Fibroblast of skin of abdomen (primary cell): ENCODE measurements at places on chromosomes 3 and 15.

DNA sequence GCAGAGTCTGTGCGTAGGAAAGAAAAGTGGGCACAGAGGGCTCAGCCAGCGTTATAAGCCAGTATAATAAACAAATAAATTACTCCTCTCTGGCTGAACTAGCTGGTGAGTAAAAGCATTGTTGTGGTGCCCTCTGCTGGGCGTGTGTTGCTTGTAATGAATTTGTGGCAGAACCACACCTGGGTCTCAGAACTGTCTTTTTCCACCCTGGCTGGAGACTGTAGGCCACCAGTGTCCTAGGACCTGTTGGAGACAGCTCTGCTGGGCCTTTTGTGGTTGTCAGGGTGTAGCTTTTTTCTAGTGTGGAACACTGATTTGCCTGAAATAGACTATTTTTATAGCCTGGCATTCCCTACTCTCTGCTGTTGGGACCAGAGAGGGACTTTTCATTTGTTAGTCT, 130.5 kb upstream of the EIF1B start:
- peak; percentile 64 for DNase-seq

- no peak for DNase-seq
These were observed 107.2 kb upstream of the SLC25A36 start for GRCh38 chr3:140834266-140835037.

DNA sequence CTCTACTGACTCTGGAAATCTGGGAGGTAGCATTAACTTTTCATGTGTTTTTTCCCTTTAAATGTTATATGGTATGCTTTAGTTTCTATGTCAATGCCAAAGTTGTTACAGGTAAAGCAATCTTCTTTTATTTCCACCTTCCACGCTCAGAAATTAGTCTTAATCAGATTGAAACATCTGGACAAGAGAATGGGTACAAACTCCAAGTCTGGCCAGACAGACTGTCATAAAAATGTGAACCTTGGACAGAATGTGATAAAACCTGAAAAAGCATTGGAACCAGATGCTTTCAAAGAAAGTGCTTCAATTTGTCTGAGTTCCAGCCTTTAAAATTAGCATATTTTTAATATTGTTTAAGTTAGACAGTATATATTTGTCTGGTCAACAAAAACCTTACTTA, 110.7 kb upstream of the P2RY1 start:
- no peak for DNase-seq

DNA sequence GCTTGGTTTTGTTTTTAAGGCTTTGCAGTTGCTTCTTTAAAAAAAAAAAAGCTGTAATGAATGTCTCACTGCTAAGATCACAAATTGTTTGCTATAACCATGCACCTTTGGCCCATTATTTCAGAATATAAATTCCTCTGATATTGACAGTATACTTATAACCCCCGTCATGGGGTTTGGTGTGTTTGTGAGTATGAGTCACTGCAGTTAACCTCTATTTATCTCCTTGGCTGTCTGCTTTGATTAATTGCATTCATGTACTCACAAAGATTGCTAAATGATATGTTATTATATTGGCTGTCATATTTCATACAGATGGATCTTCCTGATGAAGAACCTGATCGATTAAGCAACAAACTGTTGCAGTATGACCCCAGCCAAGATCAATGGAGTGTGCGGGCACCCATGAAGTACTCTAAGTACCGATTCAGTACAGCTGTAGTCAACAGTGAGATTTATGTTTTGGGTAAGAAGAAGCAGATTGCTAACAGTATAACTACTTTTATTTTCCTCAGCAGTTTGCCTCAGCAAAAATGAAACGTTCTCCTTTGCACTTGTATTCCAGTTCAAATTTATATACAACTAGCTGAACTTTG, 14.9 kb downstream of the KBTBD12 start:
- DNase-seq: no peak

DNA sequence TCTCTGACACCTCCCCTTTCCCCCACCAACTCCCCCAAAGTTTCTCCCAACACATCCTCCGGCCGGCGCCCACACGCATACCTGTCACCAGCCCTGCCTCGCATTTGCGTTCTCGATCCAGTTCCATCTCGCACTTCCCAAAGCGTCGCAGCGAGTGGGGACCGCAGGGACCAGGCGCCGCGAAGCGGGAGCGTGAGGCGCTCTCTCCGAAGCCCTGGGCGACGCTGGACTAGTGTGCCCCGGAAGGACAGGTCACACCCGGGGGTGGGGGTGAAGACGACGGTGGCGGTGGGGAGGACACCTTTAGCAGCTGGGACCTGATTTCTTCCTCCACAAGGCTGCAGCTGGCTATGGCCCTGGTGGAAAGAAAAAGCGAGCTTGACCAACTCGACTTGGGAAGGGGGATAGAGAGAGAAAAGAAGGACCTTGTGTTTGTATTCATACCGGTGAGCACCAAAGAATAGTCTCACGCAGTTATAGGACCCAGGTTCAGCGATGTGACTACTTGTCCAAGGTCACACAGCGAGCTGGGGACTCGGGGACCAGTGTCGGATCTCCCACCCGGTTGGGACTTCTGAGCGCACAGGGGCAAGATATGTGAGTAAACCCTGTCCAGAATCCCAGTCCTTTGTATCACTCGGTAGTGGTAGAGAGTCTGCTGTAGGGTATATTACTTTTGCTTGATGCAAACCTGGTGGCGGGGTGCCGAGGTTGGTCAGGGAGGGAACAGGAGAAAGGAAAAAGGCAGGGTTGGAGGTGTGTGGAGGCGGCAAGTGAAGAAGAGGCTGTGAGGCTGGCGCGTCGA, 607 bp upstream of the GHSR start:
- DNase-seq: no peak

- no peak for DNase-seq
These were observed 84.6 kb upstream of the COL6A5 start for GRCh38 chr3:130260918-130261317.

GRCh38 chr15:89812011-89812846, 2.4 kb downstream of the ANPEP start:
- no peak for DNase-seq

GRCh38 chr15:77525907-77526594, 105.4 kb downstream of the HMG20A start:
- no peak for DNase-seq

GRCh38 chr3:58560771-58561311, 16.4 kb downstream of the FAM107A start:
- DNase-seq: peak; percentile 97

GRCh38 chr3:30221619-30222018, 384.8 kb upstream of the TGFBR2 start:
- DNase-seq: peak; percentile 45

DNA sequence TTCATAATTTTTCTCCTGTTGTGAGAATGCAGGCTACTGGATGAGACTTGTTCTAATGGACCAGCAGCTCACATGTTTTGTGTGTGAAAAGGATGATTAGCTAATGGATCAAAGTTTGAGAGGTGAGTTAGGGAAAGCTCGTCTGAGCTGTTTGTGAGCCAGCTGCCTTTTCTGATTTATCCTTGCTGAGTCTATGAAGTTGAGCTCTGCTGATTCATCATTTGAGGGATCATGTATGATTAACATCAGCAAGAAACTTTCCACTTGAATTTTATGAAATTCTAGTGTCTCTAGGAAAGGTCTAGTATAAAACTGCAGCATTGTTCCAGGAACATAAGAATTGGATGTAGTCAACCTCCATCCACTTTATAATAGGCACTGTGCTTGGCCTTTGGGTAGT, 698.7 kb downstream of the NTRK3 start:
- peak; percentile 35 for DNase-seq

DNA sequence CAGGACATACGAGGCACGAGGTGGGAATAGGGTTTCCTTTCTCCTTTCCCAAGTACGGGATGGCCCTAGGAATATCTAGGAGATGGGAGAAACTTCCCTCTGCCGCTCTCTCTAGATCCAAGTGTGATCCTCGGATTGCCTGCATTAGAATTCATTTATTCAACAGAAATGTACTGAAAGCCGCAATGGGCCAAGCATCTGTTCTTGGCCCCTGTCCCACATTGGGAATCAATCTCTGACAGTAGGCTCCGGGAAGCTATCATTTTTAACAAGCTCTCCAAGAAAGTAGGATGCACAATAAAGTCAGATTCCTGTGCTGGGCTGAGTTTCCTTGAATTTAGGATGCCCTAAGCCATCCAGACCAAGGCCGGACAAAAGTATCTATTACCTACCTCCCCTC, 37.2 kb upstream of the CA12 start:
- no peak for DNase-seq

GRCh38 chr3:184334470-184335158, 2.8 kb upstream of the FAM131A start:
- DNase-seq: peak; percentile 51

DNA sequence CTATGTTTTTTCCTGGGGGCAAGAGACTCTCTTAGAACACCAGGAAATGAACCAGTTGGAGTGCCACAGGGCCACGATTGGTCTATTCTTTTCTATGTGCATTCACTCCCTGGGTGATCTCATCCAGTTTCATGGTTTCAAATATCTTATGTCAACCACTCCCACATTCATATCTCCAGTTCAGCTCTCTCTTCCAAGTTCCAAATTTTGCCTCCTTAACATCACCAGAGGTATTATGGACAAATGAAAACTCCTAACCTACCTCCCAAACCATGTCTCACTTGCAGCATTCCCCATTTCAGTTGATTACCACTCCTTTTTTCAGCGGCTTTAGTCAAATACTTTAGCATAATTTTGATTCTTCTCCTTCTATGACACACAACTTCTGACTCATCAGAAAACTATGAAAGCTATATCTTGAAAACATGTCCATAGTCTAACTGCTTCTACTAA, 203.1 kb upstream of the SEMA6D start:
- DNase-seq: peak; percentile 81

DNA sequence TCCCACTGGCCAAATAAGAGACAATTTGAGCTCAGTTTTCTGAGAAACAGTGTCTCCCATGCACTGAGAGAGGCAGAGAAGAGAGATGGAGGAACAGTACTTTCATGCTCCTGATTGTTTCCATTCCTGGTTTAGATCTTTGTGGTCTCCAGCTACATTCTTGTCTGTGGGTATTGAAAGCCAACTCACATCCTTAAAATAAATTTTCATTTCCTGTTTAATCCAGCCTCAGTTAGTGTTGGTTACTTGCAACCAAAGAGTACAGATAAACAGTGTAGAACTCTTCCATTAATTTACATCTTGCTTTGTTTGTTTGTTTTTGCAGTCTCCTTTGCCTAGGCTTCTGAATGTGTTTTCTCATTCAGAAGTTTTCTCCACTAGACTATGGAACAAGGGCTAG, 123.7 kb upstream of the CLSTN2 start:
- DNase-seq: peak; percentile 2

- DNase-seq: no peak
These were observed 66.9 kb downstream of the SMAD3 start for GRCh38 chr15:67132276-67132675.

- peak; percentile 85 for DNase-seq
These were observed 1.7 kb downstream of the CCDC9B start for GRCh38 chr15:40338921-40339620.

- DNase-seq: no peak
These were observed 185.8 kb upstream of the UBE2E1 start for GRCh38 chr3:23619705-23620637.

DNA sequence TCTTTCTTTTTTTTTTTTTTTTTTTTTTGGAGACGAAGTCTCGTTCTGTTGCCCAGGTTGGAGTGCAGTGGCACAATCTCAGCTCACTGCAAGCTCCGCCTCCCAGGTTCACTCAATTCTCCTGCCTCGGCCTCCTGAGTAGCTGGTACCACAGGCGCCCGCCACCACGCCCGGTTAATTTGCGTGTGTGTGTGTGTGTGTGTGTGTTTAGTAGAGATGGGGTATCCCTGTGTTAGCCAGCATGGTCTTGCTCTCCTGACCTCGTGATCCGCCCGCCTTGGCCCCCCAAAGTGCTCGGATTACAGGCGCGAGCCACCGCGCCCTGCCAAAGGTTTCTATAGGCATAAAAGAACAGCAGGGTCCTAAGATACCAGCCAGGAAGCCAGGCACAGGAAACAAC, 261.0 kb upstream of the CCDC54 start:
- DNase-seq: no peak

DNA sequence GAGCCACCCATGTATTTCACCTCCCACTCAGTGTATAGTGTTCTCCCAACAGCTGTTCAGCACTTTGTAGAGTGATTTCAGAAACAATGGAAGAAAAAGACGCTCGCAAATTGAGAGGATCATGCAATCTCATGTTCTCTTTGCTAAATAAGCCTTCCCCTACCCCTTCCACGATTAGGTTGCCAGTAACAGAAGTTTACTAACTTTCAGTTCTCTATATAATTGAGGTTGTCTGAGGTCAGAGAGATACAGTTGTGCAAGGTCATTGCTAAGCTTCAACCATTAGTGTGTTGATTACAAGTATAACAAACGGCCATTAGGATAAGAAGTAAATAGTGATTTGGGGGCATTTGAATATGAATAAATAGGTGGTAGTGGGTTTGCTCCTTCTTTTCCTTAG, 99.6 kb downstream of the TUSC7 start:
- DNase-seq: no peak

- DNase-seq: no peak
These were observed 51.9 kb downstream of the CA12 start for GRCh38 chr15:63329567-63330350.

DNA sequence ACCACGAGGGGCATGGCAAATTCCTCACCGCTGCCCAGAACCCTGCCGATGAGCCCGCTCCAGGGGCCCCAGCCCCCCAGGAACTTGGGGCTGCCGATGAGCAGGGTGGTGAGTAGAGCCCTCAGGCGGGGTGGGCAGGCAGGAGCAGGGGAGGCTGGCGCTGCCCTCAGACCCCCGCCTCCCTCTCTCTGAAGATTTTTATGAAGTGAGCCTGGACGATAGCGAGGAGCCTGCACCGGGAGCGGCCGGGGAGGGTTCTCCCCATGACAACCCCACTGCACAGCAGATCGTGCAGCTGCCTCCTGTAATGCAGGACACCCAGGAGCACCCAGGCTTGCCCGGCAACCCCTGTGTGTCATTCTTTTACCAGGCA, 56.7 kb upstream of the UBE2Q2 start:
- no peak for DNase-seq

DNA sequence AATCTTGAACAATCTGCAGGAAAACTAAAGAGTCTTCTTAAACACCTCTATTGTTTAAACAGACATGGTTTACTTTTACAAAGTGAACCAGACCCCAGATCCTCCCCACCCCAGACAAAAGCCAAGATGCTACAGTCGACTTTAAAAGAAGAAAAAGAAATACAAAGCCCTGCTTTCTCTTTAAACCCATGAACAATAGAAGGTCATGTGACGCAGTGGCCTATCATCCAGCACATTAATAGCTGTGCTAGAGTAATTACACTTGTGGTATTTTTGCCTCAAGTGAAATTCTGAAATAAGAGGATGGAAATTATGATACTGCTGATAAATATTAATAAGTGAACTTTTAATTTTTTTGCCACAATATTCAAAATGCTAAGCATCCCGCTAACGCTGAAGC, 613.4 kb downstream of the FOXP1 start:
- no peak for DNase-seq

- DNase-seq: peak; percentile 26
These were observed 2.0 kb upstream of the GALK2 start for GRCh38 chr15:49168016-49168415.

DNA sequence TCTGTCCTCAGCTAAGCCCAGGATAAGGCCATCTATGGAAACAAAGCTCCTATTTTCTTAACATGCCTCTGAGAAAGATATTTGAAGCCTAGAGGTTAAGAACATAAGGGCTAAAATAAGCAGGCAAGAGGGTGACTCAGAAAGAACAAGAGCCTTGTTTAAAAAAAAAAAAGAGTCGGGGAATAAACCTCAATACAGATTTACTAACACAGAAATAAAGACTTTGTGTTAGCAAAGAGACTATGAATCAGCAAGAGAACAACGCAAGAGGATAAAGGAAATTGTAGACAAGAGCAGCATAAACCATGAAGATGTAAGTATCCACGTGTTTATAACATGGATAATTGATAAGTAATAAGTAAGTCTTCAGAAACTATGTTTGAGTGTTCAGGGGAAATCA, 36.0 kb downstream of the RAB27A start:
- peak; percentile 56 for DNase-seq

- no peak for DNase-seq
These were observed 83.1 kb upstream of the STAC start for GRCh38 chr3:36297195-36297594.
